ENCODE measurements at places on chromosomes 12 and 14.

GRCh38 chr12:104494137-104494792 is 37.5 kb downstream of the CHST11 start:
- DNase-seq = no peak

- DNase-seq = no peak
These were observed 9.6 kb upstream of the ASIC1 start for GRCh38 chr12:50047693-50048250.

GRCh38 chr14:68514608-68515194 is 278.2 kb downstream of the ZFP36L1 start:
- no peak for DNase-seq

DNA sequence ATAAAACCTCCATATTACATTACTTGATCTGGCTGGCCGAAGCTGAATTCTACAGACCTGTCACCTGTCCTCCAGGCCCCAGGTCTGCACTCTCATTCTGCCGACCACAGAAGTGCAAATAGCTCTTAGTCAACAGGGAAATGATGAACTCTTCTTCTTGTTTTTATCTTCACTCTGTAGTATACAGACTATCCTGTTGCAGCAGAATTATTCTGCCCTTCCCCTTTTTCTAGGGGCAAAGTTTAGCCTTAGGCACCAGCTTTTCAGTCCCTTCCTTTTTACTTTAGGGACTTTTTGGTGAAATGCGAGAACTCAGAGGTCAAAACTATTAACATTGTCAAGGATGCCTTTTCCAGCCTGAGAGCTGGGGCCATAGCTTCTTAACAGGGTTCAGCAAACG is 229.6 kb upstream of the EGLN3 start:
- no peak for DNase-seq

GRCh38 chr12:10663869-10664268 is 10.0 kb downstream of the STYK1 start:
- DNase-seq = no peak

DNA sequence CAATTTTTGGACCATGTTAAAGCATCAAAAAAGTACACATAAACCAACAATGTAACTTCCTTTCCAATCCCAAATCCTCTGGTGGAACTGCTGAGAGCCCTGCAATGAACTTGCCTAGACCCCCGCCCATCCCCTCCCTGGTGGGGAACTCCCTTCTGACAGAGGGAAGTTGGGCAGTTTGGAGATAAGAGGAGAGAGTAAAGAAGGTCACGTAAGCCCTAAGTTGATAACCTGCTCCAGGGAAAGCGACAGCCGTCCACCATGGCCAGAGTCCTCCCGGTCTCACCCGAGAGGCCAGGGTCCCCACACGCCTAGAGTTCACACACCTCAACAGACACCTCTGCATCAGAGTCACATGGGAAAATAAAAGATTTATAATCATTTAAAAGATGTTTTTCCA is 138.7 kb downstream of the EGLN3 start:
- no peak for DNase-seq

DNA sequence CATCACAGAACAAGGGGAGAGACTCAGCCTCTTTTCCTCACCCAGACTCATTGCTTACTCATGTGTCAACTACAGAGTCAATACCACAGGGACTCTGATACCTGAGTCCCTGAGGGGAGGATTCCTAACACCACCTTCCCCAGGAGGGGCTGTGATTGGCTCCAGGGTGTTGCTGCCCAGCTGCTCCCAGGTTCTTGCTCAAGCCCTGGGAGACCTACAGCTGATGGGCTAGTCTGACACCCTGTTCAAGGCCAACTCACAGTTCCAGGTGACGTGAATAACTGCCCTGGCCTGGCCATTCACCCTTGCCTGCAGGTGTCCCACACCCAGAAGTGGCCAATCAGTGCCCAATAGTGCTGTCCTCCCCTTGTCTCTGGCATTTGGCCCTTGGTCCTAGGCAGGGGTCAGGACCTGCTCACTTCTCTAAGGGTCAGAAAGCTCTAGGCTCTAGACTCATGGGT is 8.6 kb downstream of the SPRYD4 start:
- DNase-seq = no peak

DNA sequence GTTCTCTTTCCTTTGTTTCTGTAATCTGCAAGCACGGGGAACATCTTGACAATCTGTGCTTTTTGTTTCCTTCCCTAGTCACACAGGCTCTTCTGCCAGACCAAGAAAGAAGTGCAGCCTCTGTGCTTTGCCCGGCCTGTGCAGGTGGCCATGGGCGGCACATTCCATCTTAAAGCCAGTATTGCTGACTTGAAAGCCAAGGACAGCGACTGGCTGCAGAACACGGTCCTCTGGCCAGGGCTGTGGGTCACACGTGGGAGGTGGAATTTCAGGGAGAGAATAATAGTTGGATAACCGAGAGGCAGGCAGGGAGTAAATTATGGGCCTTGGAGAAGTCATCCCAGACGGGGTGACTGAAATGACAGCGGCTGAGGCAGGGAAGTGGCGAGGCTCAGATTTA is 24.8 kb downstream of the FNTB start:
- no peak for DNase-seq

GRCh38 chr12:94151582-94151981 is 3.2 kb downstream of the PLXNC1 start:
- DNase-seq = no peak

GRCh38 chr14:95222151-95222631 is 64.9 kb upstream of the DICER1 start:
- no peak for DNase-seq

DNA sequence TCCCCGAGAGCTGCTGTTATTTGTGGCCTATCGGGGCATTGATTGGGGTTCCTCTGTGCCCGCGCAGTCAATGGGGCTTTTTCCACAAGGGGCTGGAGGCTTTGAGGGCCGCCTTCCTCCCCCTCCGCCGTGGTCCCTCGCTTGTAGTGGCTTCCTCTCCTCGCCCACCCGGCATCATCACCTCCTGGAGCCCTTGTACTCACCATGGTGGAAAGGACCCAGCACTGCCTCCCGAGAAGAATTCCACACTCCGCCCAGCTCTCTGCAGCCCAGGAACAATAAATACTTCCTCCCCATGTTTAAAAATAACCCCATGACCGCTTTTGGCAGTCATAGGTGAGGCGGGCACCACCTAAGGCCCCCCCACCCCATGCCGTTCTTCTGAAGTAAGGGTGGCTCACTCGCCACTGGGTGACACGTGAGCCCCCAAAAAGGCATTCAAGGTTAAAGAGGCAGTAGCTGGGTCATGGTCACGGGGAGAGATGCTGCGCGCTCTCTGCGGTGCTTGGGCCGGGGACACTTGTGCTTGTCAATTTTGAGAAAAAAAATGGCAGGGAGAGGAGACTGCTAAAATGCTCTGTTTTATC is at the start of gene MYL2:
TSS of gene MYL2 (minus strand) at position 256 of the 587 bp plus-strand sequence. CDS start at position 206, 50 bp downstream.
- no peak for DNase-seq

DNA sequence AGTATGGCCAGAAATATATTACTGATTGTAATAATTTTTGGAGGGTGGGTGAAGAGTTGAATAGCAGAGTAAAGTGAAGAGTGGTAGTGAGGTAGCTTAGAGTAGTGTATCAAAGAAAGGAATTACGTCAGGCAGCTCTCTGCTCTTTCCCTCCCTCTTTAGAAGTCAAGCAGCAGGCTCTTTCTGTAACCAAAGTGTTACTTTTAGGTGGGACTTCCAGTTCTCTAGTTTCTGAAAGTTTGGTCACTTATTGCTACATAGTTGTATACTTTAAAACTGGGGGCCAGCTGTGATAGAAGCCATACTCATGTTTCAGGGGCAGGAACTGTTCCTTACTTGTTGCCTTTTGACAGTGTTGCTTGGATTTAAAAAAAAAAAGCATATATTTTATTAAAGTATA is 30.6 kb downstream of the ATF7IP start:
- DNase-seq = no peak

- DNase-seq = no peak
These were observed 18.8 kb downstream of the GNG2 start for GRCh38 chr14:51879170-51879569.

GRCh38 chr12:91307957-91308670 is 125.5 kb upstream of the DCN start:
- DNase-seq = no peak

DNA sequence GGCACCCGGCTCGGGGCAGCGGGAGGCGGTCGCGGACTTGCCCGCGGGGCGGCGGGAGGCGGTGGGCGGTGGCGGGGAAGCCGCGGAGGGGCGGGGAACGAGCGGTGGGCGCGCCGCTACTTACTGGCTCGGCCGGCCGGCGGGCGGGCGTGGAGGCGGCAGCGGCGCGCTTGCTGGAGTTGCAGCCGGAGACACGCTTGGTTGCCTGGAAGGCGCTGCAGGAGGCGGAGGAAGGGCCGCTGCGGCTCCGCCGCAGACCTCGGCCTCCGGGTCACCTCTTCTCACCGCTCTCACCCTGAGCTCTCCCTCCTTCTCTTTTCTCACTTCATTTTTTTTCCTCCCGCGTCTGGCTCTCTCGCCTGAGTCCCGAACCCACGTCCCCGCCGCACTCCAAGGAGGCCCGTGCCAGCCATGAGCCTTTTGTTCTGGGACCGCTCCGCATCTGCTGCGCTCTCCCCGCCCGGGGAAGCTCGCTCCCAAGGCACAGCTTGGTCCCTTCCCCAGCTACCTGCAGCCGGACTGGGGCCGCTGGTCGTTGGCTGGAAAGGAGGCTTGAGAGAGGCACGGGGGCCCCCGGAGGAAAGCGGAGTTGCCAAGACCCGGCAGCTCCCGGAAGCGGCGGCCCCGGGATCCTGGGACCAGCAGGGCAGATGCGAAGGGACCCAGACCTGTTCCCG is 592 bp upstream of the KCNK10 start:
- DNase-seq = peak; percentile 71

GRCh38 chr12:34390846-34391700 is 368.8 kb downstream of the ALG10 start:
- peak; percentile 43 for DNase-seq

- no peak for DNase-seq
These were observed 168.8 kb upstream of the BCL2L14 start for GRCh38 chr12:11901701-11902524.

DNA sequence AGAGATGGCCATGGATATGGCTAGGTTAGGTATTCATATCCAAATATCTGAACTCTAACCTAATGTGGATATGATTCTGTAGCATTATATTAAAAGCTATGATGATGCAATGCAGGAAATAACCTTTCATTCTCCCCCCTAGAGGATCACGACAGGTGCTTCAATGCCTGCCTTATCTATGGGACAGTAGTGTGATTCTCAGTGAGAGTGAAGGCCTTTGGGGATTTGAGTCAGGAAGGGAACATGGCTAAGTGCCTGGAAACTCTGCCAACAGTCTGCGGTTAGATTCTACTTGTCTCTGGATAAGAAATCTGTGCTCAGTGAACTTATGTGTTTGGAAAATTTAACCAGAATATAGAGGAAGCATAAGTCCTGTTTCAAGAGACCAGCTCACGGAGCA is 81.8 kb downstream of the SLC38A1 start:
- peak; percentile 38 for DNase-seq

GRCh38 chr12:91346827-91347226 is 164.2 kb upstream of the DCN start:
- no peak for DNase-seq

DNA sequence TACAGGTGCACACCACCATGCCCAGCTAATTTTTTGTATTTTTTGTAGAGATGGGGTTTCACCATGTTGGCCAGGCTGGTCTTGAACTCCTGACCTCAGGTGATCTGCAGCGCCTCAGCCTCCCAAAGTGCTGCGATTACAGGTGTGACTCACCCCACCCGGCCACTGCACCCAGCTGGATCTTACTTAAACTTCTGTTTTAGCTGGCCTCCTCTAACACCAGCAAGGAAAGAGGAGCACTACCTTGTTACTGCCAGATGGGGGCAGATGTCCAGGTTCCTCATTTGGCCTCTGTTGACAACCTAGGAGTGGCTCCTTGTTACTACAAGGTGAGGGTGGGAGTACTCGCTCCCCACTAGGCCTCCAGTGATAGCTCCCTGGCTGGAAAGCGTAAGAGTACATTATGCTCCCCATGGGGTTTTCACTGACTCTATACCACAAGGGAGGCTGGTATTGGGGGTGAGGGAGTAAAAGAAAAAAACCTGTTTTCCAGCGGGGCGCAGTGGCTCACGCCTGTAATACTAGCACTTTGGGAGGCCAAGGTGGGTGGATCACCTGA is 13.2 kb upstream of the ARF6 start:
- DNase-seq = no peak

DNA sequence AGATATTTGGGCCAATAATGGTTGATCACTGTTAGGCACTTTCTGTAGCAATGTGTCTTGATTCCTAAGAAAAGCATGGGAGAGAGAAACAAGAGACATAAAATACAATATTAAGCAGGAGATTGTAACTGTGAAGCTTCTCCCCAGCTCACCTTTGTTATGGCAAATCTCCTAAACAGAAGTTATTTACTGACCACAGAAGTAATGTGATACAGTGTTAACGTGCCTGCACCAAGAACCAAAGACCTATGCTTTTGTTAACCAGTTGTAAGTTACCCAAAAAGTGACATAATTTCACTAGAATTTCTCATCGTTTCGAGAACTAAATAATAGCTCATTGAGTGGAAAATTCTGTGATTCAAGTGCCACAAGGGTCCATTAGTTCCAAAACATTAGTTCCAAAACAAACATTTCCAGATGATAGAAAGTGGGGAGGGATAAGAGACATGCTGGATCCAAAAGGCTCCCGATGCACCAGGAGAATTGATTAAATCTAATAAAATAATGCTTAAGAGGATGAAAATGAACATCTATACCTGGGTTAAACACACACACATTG is 14.3 kb downstream of the RERG start:
- no peak for DNase-seq

- DNase-seq = no peak
These were observed 238.0 kb upstream of the SLC16A7 start for GRCh38 chr12:59357811-59358210.

All from left lung (tissue), 14 donors.